Naive B cell (primary cell): ENCODE measurements at places on chromosomes 1 and 21.

DNA sequence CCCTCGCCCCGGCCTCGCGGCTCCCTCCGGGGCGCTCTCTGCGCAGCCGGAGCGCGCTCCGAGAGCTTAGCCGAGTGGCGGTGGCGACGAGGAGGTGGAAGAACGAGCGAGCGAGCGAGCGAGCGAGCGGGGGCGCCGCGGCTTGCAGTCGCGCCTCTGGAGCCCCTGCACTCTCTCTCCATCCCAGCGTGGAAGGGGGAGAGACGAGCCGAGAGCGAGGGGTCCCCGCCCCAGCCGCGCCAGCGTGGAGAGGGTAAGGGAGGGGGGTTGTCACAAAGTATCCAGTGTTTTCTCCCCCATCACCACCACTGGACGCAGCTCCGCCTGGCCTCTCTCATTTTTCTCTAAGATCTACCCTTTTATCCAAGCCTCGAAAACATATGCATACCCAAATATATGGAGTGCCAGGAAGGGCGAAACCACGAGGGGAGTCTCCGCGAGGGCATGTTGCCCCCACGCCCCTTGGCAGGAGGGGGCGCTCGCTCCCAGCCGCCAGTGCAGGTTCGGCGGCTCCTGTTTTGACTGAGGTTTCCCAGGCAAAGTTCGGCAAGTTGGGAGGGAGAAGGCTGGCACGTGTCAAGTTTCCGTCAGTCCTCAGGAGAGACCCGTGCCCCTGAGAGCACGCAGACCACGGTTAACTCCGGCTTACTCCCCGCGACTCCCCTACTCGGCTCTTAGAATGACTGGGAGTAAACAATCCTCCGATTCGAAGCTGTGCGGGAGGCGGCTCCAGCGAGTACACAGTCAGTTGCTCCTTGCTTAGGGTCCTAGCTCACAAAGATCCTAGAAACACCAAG lies 569 bp upstream of the DAB1 start:
- DNase-seq, result no peak
- no peak overlapping the region for H3K4me3 ChIP-seq
- H3K36me3 ChIP-seq, result no peaks in the 10 kb centered on the region
- no peaks in the 10 kb centered on the region for H3K4me1 ChIP-seq
- H3K27ac ChIP-seq, result no peak overlapping the region

DNA sequence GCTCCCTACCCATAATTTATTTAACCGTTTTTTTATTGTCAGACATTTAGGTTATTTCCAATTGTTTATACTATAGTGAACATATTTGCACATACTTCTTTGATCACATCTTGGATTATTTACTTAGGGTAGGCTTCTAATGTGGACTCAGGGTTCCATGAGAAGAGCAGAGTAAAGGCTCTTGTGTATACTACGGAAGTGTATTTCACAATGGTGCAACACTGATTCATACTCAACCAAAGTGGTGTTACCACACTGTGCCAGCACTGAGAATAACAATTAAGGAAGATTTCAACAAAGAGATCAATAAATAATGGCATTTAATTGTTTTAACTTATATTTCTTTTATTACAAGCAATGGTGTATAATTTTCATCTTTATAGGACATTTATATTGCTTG lies 251.2 kb downstream of the ZNF326 start:
- H3K27me3 ChIP-seq, result no peaks in the 10 kb centered on the region
- peaks cover 7% of the 10 kb centered on the region for H3K36me3 ChIP-seq
- no peak for DNase-seq
- no peak overlapping the region for H3K4me3 ChIP-seq
- no peaks in the 10 kb centered on the region for H3K4me1 ChIP-seq

DNA sequence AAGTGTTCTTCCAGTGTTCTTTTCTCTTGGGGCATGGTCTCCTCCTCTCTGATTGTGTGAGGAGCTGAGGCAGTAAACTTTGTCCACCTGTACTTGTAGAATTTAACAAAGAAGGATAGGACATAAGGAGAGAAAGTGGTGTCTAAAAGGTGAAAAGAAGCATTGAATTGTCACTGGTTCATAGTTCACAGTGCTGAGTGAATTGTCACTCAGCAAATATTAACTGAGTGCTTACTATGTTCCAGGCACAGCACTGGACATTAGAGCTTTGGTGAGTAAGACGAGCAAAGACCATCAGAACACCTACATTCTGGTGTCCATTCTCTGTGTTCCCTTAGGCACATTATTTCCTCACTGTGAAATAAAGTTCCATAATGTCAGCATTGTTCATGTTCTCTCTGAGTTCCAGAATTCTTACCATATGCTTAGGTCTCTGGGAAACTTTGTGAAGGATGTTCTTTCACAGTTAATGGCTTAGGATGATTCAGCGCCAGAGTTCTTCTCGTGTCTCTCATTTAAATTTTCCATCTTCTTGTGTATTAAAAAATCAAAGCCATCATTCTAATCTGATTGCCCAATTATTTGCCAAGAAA lies 156.8 kb upstream of the HOOK1 start:
- no peaks in the 10 kb centered on the region for H3K36me3 ChIP-seq
- peaks cover 4% of the 10 kb centered on the region for H3K4me1 ChIP-seq
- no peak overlapping the region for H3K27ac ChIP-seq
- H3K4me3 ChIP-seq, result no peak overlapping the region

GRCh38 chr1:226717256-226717909 lies 21.7 kb downstream of the ITPKB start:
- peak; percentile 65 for DNase-seq
- peaks cover 87% of the 10 kb centered on the region for H3K4me1 ChIP-seq
- no peaks in the 10 kb centered on the region for H3K27me3 ChIP-seq
- H3K36me3 ChIP-seq, result peaks cover 7% of the 10 kb centered on the region

DNA sequence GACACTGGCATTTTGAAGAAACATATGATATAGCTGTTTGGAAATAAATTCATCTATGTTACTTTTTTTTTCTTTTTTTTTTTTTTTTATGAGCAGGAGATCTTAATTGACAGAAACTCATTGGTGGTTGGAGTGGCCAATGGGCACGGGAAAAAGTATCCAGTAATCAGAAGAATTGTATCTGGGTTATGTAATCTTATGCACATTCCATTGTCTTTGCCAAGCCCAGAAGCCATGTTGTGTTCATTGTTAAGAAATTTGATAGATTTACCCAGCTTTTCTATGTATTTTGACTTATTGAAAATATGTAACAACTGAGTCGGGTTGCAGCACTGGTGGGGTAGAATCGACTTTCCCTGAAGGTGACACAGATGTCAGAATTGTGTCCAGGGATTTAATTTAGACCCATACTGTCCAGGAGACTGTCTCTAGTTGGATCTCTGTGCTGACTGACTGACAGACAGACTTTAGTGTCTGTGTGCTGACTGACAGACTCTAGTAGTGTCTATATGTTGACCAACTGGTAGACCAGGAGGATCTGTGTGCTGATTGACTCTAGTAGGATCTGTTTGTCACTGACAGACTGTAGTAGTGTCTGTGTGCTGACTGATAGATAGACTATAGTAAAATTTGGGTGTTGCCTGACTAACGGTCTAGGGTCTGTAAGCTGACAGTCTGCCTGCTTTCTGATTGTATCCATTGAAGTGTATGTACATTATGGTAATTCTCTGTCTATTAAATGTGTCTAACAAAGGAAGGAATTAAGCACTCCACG lies 12.3 kb upstream of the C4BPB start:
- H3K4me1 ChIP-seq, result no peaks in the 10 kb centered on the region
- no peaks in the 10 kb centered on the region for H3K27me3 ChIP-seq
- H3K4me3 ChIP-seq, result no peak overlapping the region
- DNase-seq, result no peak

DNA sequence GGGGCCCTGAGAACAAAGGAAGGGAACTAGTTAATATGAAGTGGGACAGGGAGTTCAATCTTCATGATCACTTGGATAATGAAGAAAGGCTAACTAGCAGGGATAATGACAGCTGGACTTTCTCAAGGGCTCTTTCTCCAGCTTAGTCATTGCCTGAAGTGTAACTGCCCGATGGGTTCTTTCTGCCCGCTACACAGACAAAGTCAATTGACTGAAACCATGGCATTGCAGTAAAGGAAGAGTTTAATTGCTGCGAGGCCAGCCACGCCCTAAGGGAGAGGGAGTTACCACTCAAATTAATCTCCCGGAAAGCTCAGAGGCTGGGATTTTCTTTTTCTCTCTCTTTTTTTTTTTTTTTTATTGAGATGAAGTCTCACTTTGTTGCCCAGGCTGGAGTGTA lies 16.6 kb upstream of the SLC2A5 start:
- H3K27me3 ChIP-seq, result no peaks in the 10 kb centered on the region
- no peaks in the 10 kb centered on the region for H3K36me3 ChIP-seq
- H3K27ac ChIP-seq, result no peak overlapping the region
- no peak overlapping the region for H3K4me3 ChIP-seq
- H3K4me1 ChIP-seq, result peaks cover 43% of the 10 kb centered on the region

GRCh38 chr1:218573925-218574324 lies 228.8 kb downstream of the TGFB2 start:
- H3K4me1 ChIP-seq, result no peaks in the 10 kb centered on the region
- no peaks in the 10 kb centered on the region for H3K36me3 ChIP-seq
- H3K4me3 ChIP-seq, result no peak overlapping the region
- no peak for DNase-seq
- no peak overlapping the region for H3K27ac ChIP-seq

GRCh38 chr1:8337776-8338525 lies 20.0 kb downstream of the SLC45A1 start:
- no peak overlapping the region for H3K27ac ChIP-seq
- no peaks in the 10 kb centered on the region for H3K27me3 ChIP-seq
- H3K4me3 ChIP-seq, result no peak overlapping the region
- DNase-seq, result no peak
- no peaks in the 10 kb centered on the region for H3K4me1 ChIP-seq

- no peaks in the 10 kb centered on the region for H3K36me3 ChIP-seq
- H3K27me3 ChIP-seq, result no peaks in the 10 kb centered on the region
- peaks cover 3% of the 10 kb centered on the region for H3K4me1 ChIP-seq
- no peak overlapping the region for H3K27ac ChIP-seq
- no peak for DNase-seq
Measured at GRCh38 chr1:42742141-42742540, 2.1 kb upstream of the CLDN19 start.

DNA sequence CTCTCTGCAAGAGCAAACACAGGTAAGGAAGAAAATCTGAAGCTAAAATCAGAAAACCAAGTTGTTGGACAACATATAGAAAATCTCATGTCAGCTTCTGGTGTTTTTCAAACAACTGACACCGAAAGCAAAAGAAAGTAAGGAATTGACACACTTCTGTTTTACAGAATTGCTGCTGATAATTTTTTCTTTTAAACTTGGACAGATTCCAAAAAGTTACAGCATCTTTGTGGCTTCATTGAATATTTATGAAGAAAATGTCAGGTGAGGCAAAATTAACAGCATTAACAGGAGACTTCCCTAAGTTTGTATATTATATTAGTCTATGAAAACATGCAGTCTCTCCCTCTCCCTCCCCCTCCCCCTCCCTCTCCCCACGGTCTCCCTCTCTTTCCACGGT lies 14.9 kb upstream of the CTSS start:
- no peaks in the 10 kb centered on the region for H3K27me3 ChIP-seq
- no peaks in the 10 kb centered on the region for H3K36me3 ChIP-seq
- H3K27ac ChIP-seq, result no peak overlapping the region
- H3K4me1 ChIP-seq, result no peaks in the 10 kb centered on the region
- DNase-seq, result no peak

GRCh38 chr1:243968413-243968812 lies 82.7 kb upstream of the ZBTB18 start:
- H3K27me3 ChIP-seq, result peaks cover 23% of the 10 kb centered on the region
- no peak overlapping the region for H3K4me3 ChIP-seq
- H3K36me3 ChIP-seq, result no peaks in the 10 kb centered on the region
- no peak for DNase-seq
- H3K4me1 ChIP-seq, result no peaks in the 10 kb centered on the region

DNA sequence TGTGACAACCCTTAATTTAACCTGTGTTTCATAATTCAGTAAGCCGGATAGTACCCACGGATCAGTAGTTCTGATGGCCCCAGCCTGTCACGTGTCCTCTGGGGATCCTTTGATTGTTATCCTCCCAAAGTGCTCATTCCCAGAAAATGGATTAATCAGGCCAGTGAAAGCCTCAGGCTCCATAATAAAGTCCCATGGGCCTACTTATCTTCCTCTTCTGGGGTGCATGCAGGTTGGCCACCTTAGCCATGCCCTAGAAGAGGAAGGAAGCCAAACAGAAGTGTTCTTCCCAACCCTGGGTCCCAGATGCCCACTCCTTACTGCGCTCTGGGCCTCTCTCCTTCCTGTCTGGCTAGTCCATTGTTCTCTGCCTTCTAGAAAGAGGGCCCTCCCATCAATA lies 146.1 kb downstream of the EDEM3 start:
- DNase-seq, result no peak
- no peak overlapping the region for H3K4me3 ChIP-seq
- H3K36me3 ChIP-seq, result no peaks in the 10 kb centered on the region
- H3K27ac ChIP-seq, result no peak overlapping the region
- no peaks in the 10 kb centered on the region for H3K27me3 ChIP-seq

DNA sequence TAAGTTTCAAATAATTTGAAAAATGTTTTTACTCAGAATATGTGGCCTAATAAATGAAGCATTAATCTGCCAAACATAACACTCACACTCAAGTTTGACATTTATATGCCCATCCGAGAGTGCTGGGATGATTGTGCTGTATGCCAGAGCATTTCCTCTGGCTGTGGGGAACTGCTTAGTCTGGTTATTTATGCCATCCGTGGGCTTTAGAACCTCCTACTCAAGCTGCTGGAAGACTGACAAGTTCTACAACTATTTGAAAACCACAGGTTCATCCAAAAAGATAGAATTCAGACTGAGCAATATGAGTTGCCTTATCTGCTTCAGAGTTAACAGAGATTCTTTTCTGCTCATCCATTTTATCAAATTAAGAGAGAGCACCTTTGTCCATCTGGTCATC lies 25.9 kb downstream of the PCNX2 start:
- H3K27me3 ChIP-seq, result no peaks in the 10 kb centered on the region
- no peaks in the 10 kb centered on the region for H3K4me1 ChIP-seq
- no peak overlapping the region for H3K27ac ChIP-seq
- no peak for DNase-seq
- H3K4me3 ChIP-seq, result no peak overlapping the region
- no peaks in the 10 kb centered on the region for H3K36me3 ChIP-seq

DNA sequence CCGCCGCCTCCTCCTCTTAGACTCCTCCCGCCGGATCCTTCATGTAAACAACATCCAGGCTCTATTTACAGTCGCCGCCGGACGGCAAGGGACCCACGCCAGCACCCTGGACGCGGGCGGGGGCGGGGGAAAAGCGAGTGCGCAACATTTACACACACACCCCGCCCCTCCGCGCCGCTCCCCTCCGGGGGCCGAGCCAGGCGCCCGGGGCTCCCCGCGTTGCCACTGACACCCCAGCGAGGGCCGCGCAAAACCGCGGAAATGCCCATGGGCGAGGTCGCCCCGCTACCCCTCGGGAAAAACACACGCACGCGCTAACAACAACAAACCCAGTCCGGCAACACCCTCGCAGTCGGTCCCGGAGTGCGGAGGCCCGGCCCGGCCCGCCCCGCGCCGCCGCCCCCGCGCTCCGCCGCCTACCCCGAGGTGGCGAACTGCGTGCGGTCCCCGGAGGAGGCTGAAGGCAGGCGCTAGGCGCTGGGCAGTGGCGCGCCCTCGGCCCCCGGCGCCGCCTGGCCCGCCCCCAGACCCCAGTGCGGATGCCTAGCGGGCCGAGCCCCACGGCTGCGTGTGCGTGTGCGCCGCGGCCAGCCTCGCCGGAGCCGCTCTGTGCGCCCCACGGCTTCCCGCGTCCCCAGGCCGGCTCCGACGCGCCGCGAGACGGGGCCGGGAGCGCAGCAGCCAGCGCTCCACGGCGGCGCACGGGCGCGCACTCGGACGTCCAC lies 81.1 kb upstream of the AK4 start:
- H3K27ac ChIP-seq, result peak overlapping the region; percentile 99
- H3K36me3 ChIP-seq, result no peaks in the 10 kb centered on the region
- peak overlapping the region; percentile 95 for H3K4me3 ChIP-seq
- peaks cover 66% of the 10 kb centered on the region for H3K4me1 ChIP-seq
- DNase-seq, result peak; percentile 86
